LHCN-M2 (cell line): ENCODE measurements at places on chromosomes 16 and 17. TPM values are rescaled to one million over a fixed set of nuclear protein-coding genes. Genes with fewer than 3 reads are reported as not detected.

The SRRM2 gene
- total RNA-seq = 66.8 and 84.7 TPM in 2 replicates

The ITGB4 gene
- 0.17 and 5.5 TPM in 2 replicates for total RNA-seq

The GPRC5C gene
- not detected in 2 replicates for total RNA-seq

DNA sequence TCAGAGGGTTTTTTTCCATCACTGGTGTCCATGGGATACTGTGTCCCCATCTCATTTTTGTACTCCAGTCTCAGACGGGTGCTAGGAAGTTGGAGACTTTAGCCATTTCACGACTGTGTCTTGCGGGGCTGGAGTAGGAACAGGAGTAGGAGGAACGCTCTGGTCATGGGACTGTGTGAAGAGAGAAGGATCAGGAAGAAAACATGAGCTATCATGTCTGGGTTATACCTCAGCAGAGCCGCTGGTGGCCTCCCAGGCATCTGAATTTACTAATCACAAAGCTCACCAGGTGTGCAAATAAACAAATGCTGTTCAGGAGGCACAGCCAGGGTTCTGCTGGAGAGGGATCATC is 225.4 kb downstream of the SEC14L1 start:
- DNase-seq = no peak

GRCh38 chr17:83183951-83184506 is 104.6 kb downstream of the METRNL start:
- DNase-seq = no peak
